ENCODE measurements at places on chromosomes 6 and 20. TPM values are rescaled to one million over a fixed set of nuclear protein-coding genes. Genes with fewer than 3 reads are reported as not detected.
A peak's percentile ranks its signal among the peaks of the same experiment; 100 is the strongest.

The TGM3 gene
- not detected for total RNA-seq

The NKX2-4 gene
- total RNA-seq: 0.35 TPM

The KIF25 gene
- total RNA-seq: 1.5 TPM

The CAGE1 gene
- total RNA-seq: 0.07 TPM

The CBFA2T2 gene
- 14.7 TPM for total RNA-seq

The FGD2 gene
- total RNA-seq: 0.14 TPM

The C6orf15 gene
- not detected for total RNA-seq

The PACSIN1 gene
- total RNA-seq: 6.2 TPM

The PACRG gene
- total RNA-seq: 1.7 TPM

- no peak for DNase-seq
These were observed 422.6 kb downstream of the HTR1B start for GRCh38 chr6:77040568-77041195.

DNA sequence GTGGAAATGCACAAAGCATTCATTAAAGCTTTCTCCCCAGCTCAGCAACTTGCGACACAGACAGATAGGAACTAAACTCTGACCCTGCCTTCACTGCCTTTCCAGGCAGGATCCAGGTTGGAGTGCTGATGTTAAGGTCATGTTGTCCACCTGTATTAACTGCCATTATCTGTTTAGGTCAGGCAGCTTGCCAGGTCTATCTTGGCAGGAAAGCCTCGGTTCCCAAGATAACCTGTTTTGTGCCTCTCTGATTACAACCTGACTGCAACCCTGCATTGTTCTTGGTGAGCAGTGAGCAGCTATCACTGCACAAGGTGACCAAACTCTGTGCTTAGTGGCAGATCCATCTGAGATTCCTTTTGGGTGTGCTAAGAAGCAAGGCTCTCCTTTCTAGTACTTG is 23.2 kb upstream of the ELOVL2 start:
- no peak for DNase-seq

DNA sequence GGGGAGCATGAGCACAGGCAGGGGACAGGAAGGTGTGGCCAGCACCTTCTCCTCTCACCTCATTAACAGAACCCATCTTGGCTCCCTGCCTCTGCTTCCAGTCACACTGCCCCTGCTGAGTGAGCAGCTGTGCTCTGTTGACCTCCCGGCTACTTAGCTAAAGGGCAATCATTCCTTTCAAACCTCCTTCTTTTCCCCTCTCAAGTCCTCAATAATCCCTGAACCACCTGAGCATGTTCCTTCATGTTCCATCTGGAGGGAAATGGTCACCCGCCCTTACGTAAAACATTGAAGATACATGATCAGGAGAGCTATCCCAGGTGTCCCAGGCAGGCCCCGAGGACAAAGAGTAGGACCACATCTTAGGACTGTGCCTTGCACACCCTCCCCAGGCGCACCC is 21.7 kb upstream of the MRPS10 start:
- no peak for DNase-seq

GRCh38 chr6:118913161-118913560 is 19.2 kb downstream of the ASF1A start:
- no peak for DNase-seq

- DNase-seq: no peak
These were observed 32.5 kb downstream of the STK38 start for GRCh38 chr6:36514554-36515456.

- no peak for DNase-seq
These were observed 275.7 kb upstream of the RSPO3 start for GRCh38 chr6:126842769-126843168.

DNA sequence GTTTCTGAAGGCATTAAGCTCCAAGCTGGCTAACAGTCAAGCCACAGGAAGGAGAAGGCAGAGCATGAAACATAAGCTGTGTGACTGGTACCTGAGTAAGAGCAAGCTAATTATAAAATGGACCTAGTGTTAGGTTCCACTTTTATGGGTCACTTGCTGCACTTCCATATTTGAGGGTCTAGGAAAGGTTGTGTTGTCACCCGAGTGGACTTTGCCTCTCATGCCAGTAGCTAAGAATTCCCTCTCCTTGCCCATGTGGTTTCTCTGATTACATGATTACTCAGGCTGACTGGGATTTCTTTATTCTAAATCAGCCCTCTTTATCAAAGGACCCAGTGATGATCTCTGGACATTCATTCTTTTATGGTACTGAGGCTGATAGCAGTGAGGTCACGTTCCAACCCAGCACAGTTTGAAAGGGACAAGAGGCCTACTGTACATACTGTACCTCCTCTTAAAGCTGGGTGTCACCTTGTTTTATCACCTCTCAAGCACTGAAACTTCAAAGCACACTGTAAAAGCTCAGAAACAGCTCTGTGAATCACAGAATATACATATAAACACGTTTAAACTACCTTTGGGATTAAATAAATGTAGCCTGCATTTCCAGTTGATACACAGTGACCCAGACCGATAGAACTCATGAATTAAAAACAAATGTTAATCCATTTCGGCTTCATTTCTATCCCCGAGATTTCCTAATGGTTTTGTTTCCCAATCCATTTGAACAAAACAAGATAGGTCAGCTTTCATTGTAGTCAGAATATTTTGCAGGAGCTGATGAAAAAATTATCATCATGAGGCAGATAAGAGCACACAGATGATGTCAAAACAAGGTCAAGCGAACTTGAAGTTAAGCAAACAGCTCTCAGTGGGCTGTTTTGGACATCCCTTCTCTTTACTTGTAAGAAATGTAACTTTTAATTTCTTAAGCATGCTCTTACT is 96.5 kb downstream of the ALDH8A1 start:
- no peak for DNase-seq

GRCh38 chr6:78713564-78713963 is 153.8 kb upstream of the IRAK1BP1 start:
- no peak for DNase-seq

GRCh38 chr20:63558804-63559484 is 5.0 kb downstream of the FNDC11 start:
- no peak for DNase-seq

DNA sequence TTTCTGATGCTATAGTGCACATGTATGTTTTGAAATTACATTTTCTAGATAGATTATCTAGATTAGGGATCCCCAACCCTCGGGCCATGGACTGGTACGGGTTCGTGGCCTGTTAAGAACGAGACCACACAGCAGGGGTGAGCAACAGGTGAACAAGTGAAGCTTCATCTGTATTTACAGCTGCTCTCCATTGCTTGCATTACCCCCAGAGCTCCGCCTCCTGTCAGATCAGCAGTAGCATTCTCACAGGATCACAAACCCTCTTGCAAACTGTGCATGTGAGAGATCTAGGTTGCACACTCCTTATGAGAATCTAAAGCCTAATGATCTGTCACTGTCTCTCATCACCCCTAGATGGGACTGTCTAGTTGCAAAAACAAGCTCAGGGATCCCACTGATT is 10.4 kb downstream of the CEP57L1 start:
- no peak for DNase-seq

- no peak for DNase-seq
These were observed 6.5 kb downstream of the GFOD1 start for GRCh38 chr6:13480631-13481501.

DNA sequence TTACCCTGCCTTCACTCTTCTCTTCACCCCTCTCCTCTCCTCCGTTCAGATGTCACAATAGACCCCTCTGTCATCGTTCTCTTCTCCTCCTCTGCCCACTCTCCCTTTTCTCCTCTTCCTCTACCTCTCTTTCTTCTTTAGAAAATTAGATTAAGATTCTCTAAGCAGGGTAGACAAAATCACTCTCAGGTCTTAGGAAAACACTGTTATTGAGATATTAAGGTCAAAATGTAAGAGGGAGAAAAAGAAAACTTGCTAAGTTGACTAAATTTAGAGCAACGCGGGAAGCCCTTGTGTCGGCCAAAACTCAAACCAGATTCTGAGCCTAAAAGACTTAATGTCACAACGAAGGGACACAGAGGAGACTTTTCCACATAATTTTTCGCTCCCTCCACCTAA is 22.1 kb upstream of the ZNF184 start:
- no peak for DNase-seq

DNA sequence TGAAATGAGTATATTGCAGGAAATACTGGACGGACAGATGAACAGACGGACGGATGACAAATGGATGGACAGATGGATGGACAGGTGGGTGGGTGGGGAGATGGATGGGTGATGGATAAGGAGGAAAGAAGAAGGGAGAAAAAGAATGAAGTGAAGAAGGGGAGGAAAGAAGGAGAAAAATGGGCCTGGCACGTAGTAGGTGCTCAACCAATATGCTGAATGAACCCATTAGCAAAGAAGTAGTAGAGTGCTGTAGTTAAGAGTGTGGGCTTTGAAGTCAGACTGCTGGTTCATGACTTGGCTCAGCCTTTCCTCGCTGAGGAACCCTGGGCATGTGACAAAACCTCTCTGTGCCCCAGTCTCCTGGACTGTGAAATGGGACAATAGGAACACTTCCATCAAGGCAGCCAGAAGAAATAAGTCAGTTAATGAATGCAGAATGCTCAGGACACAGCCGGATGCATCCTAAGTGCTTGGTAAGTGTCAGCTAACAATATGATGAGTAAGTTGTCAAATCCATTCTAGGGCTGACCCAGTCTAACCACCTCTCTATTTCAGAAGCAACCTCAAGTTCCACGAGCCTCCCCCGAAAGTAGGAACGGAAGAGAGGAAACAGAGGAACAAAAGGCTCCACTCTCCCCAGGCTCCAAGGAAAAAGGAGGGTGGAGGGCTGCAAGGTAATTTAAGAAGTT is 37.9 kb downstream of the PREX1 start:
- no peak for DNase-seq

DNA sequence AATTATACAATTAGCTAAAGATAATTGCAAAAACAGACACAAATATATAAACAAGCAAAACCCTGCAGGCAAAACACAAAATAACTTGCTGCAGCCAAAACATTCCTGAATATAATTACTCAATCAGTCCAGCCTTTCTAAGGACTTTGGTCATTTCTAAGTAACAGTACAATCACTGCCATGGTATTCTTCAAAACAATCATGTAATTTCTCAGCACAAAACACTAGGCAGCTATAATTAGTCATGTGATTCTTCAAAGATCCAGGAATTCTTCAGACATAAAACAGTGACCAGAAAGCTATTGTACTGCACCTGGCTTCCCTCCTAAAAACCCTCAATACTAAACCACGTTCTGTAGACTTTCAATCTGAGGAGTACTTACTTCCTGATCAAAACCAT is 881.1 kb downstream of the EPHA7 start:
- no peak for DNase-seq

DNA sequence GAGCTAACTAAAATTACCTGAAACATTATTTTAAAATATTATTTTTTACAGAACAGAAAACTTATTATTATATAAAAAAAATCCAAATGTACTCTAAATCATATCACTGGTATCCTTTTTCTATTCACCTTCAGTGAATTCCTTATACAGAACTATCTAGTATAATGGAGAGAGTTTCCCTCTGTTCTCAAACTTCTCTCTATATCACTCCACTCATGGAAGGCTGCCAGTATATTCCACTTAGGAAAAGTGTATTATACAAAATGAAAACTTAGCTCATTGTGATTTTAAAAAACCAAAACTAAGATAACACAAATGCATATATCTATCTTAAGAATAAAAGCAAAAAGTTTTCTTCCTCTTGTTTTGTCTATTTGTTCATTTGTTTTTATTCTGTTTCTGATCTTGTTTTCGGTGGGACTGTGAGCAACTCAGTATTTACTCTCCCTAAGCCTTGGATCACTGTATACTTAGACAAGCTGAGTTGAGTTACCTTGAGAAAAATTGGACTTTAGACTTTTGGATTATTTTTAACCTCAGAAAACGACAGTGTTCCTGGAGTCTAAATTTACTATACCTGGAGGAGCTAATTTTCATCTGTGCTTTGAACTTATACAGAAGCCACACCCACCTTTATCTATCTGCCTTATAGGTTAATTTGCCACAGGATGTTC is 61.4 kb downstream of the GPR63 start:
- DNase-seq: no peak

DNA sequence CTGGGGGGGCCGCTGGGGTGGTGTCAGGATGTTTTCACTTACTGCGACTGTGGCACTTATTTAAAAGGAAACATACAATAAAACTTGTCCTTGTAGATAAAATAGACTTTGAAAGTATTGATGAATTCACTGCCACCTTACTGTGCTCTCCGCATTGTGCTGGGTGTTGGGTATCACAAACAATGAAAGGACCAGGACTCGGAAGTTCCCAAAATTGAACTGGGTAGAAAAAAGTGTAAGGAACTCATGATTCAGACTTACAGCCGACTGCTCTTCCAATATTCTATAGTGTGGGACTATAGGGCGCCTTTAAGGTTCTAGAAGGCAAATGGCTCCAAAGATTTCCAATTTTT is 32.1 kb upstream of the ID4 start:
- peak; percentile 4 for DNase-seq

DNA sequence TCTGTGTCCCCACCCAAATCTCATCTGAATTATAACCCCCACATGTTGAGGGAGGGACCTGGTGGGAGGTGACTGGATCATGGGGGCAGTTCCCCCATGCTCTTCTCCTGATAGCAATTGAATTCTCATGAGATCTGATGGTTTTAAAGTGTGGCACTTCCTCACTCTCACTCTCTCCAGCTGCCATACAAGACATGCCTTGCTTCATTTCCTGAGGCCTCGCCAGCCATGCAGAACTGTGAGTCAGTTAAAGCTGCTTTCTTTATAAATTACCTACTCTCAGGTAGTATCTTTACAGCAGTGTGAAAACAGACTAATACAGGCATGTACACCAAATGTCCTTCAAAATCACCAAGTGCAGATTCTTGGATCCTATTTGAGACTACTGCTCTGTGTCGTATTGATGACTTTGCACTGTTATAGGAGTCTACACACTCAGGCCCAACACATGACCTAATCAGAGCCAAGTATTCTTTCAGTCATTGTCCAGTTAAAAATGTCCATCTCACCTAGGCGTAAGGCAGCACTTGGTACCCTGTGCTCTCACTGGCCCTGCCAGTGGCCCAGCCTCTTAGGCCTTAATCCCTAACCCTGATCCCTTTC is 52.8 kb upstream of the UST start:
- DNase-seq: no peak

- DNase-seq: no peak
These were observed 13.6 kb downstream of the CEBPB start for GRCh38 chr20:50203951-50204937.

DNA sequence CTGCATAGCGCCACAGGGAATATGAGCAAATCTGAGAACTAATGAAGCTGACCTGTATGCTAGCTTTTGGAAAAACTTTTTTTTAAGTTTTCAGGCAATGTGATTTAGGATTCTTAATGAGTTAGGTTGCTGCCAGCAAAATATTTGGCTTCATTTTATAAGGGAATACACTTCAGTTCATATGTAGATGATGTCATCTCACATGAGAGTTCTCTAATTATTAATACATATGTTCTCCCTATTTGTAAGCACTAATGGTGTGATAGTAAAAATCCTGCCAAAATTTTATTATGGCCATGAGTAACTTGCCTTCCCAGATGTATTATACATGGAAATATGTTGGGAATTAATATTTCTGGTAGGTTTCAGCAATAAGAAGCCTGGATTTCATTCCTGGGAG is 573.8 kb downstream of the EPM2A start:
- no peak for DNase-seq

- no peak for DNase-seq
These were observed 41.1 kb downstream of the DYNLT1 start for GRCh38 chr6:158603261-158604047.
